ENCODE measurements at places on chromosomes 4 and X. TPM values are rescaled to one million over a fixed set of nuclear protein-coding genes. Genes with fewer than 3 reads are reported as not detected.

DNA sequence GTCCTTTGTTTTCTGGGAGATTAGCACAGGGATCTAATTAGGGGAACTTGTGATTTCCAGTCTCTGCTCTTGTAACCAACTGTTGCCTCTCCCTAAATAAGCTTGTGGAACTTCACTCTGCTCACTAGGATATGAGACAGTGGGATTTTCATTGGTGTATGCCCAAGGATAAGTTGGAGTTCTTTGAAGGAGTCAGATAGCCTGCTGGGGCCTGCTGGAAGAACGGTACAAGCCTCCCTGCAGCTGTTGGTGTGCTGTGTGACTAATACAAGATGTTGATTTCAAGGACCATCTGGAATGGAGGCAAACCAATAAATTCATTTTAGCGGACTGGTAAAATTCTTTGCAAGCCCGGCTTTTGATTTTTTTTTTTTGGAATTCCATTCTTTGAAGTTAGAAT lies 167.0 kb downstream of the AASDH start:
- no peak for DNase-seq

The ADAM29 gene
- not detected for total RNA-seq

The RTL3 gene
- not detected for total RNA-seq

GRCh38 chrX:77275392-77275791 lies 171.8 kb upstream of the FGF16 start:
- no peak for DNase-seq

DNA sequence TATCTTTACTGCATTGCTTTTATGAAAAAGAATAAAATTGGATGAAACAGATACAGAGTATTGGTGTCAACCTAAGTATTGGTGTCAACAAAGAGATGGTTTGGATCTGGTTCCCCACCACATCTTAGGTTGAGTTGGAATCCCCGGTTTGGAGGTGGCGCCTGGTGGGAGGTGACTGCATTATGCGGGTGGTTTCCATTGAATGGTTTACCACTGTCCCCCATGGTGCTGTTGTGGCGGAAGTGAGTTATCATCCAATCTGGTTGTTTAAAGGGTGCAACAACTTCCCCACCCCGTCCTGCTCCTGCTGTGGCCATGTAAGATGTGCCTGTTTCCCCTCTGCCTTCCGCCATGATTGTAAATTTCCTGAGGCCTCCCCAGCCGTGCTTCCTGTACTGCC lies 52.8 kb upstream of the CD99 start:
- DNase-seq = peak; percentile 38

- no peak for DNase-seq
These were observed 27.2 kb downstream of the TNIP2 start for GRCh38 chr4:2728806-2729532.

GRCh38 chr4:53722110-53722509 lies 130.8 kb upstream of the LNX1 start:
- no peak for DNase-seq

The MAGED4B gene
- total RNA-seq = 2.3 TPM

The FAM47A gene
- total RNA-seq = not detected

GRCh38 chr4:156886481-156886880 lies 85.1 kb downstream of the PDGFC start:
- DNase-seq = no peak

The ADH7 gene
- not detected for total RNA-seq

DNA sequence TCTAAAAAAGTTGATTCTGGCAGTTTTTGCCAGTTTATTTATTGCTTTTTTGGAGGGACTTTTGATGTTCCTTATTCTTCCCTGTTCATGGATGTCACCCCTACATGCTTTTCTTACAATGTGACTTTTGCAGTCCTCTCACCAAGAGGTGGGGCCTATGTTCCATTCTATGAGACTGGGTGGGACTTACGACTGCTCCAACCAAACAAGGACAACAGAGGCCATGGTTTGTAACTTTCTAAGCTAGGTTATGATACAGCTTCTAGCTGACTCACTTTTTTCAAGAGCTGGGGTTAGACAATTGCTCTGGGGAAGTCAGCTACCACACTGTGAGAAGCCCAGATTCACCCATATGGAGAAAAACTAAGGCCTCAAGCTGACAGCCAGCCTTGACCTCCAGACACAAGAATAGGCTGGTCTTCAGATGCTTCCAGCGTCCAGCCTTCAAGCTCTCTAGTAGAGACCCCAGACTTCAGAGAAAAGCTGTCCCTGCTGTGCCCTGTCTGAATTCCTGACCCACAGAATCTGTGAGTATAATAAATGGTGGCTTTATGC lies 39.5 kb downstream of the ENOPH1 start:
- DNase-seq = no peak

DNA sequence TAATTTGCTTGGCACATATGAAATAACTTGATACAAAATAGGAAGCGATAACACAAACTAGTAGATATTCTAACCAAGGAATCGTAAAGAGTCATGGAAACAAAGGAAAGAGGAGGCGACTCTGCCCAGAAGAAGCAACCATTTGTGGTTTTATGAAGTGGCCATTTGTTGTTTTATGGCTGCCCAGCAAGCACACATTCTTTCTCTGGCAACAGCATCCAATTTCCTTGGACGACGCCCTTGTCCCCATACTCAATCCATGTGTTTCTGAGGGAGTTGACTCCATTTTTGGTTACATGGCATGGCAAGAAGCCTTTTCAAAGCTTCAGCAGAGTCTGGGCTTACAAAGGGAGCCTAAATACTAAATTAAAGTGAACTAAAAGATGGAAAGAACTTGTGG lies 295.1 kb downstream of the INPP4B start:
- no peak for DNase-seq

GRCh38 chr4:20017777-20018115 lies 234.0 kb upstream of the SLIT2 start:
- DNase-seq = no peak

DNA sequence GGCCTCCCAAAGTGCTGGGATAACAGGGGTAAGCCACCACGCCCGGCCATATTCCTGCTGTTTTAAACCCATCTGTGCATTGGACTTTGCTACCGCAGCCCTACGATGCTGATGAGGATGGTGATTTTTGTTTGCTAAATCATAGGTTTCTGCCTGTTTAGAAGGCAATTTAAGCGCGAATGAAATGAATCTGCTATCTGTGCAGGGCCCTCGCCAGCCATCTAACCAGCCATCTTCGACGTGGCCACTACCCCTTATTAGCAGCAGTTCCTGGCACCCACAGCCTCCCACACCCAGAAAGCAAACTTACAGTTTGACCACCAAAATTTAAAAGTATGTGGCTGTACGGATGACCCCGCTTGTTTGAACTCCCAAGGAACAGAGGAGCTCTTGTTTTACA lies 178.5 kb downstream of the SHOX start:
- DNase-seq = no peak

- DNase-seq = no peak
These were observed 1.9 kb upstream of the SEPTIN6 start for GRCh38 chrX:119694601-119695534.

The SPIN2A gene
- 0.43 TPM for total RNA-seq

DNA sequence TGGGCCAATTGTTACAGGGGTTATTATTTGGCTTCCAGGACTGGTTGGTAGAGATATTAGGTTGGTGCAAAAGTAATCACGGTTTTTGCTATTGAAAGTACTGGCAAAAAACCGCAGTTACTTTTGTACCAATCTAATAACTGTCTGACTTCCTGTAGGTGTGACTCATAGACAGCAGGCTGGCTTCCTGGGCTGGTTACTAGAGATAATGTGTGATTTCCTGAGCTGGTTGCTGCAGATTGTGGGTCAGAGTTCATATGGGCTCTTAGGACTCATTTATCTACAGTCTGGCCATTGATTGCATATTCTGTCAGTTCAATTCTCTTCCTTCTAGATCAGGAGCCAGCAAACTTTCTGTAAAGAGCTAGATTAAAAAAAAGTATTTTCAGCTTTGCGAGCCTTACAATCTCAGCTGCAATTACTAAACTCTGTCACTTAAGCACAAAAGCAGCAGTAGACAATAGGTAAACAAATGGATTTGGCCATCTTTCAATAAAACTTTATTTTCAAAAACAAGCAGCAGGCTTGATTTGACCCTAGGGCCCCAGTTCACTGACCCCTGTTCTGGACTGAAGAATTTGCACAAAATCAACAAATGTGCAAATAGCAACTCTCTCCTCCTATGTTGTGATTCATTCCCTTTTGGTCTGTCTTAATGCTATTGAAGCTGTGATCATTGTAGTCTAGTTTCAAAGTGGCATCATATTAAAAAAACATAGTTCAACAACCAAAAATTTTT lies 50.8 kb upstream of the BOD1L1 start:
- DNase-seq = no peak

DNA sequence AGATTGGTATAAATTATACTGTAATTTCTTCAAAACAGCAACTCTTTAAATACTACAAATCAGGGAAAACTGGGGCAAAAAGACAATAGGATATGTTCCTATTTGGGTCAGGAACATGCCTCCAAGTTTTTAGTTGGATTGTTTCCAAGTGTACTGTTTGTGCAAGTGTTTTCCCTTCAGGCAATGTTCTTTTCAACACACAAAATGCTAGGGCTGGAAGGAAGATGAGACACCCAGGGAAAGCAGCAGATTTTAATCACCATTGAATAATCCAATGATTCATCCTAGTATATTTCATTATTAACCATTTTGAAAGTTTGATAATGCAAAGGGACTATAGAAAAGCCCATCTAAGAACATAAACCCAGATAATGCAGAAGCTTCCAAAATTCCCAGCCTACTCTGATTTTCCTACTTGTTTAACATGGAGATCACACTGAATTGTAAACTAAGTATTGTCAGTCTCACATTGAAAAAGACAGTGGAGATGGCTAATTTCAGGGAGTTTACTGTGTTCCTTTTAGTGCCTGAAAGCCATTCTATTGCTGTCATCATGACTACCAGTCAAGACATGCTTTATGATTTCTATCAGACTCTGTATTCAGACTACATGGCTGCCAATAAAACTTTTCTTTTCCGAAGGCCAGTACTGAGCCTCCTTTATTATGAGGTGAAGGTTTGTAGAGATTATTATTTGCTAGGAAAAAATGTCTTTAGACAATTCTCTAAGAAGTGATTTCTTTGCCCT lies 38.6 kb downstream of the COL4A6 start:
- DNase-seq = no peak

- no peak for DNase-seq
These were observed 171.6 kb downstream of the PCDH10 start for GRCh38 chr4:133320576-133321170.

DNA sequence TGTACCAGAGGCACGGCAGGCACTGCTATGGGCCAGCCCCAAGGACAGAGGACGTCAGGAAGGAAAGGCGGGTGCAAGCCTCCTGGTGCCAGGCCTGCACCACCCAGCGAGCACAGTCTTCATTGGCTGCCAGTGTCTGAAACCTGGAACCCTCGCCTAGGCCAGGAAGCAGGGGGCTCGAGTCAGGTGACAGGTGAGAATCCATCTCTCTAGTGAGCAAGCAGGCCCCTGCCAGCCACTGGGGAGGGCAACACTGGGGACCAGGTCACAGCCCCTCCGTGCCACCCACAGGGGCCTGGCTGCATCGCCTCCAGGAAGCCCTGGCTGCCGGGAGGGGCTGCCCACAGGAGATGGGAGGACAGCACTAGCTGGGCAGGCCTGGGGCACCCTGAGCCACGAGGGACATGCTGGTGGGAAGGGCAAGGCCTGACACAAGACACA lies 6.9 kb upstream of the HAUS3 start:
- DNase-seq = peak; percentile 3

GRCh38 chr4:39037491-39037825 lies 5.2 kb upstream of the TMEM156 start:
- DNase-seq = no peak

DNA sequence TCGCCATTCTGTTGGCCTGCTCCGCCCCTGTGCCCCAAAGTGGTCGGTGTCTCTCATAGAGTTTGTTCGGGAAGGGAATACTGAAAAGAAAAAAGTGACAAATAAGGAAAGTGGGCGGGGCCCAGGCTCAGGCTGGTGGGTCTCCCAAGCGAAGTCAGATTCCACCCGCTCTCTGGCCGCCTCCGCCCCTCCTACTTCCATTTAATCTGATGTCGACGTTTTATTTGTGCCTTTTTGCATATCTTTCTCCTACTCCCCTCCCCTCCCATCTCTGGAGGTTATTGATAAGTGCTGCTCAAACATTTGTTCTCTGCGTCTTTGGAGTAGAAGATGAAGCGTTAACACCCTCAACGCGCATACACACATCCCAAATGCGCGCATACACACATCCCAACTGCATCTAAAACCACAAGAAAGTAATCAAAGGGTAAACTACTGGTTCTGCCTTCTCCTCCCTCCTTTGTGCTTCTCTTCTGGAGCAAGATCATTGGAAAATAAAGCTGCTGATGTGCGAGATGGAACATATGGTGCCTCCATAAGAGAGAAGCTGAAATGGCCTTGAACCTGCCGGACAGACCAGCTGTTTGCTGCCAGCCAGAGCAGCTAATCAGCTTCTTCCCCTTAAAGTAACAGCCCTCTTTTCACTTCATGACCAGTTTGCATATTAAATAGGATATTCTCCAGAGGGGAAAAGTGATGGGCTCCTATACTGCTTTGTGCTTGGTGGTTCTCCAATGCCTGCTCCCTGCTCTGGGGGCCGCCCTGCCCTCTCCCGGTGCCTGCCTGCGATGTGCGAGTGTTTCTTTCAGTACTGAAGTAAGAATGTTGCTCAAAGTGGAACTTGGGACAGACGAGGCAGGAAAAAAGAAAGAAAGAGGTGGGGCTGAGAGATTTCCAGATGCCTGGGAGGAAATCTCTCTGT lies 3.1 kb downstream of the MAMLD1 start:
- DNase-seq = peak; percentile 25

The TMSB15C gene
- 2.3 TPM for total RNA-seq

GRCh38 chr4:173192375-173193162 lies 24.0 kb downstream of the GALNT7 start:
- DNase-seq = peak; percentile 12

- no peak for DNase-seq
These were observed 144.3 kb downstream of the RTL3 start for GRCh38 chrX:78514852-78515251.

DNA sequence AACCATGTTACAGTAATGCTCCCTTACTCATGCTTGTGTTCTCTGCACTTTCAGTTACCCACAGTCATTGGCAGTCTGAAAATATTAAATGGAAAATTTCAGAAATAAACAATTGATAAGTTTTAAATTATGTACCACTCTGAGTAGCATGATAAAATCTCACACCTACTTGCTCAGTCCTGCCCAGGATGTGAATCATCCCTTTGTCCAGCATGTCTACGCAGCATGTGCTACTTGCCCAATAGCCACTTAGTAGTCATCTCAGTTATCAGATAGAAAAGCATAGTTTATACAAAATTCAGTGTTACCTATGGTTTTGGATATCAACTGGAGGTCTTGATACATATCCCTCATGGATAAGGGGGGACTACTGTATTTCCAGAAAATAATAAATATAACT lies 577.1 kb downstream of the GALNTL6 start:
- DNase-seq = no peak

DNA sequence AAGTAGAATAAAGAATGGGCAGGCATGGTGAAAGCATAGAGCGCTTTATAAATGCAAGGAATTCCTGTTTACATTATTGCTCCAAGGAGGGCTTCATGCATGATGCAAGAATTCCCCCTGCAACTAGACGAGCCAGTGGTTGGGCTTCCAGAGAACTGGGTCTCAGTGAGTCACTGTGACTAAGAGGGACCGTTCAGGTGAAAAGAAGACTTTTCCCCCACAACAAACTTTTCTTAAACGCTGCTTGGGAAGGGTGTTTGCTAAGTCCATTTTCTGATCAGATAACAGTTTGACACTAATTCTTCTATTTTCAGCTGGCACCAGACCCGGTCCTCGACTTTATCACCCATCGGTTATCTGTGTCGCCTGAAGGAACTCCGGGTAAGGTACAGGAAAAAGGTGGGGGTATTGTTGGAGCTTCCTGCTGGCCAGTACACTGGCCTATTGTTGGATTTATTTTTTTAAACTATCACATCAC lies 40.1 kb downstream of the LDB2 start:
- no peak for DNase-seq

GRCh38 chr4:139227729-139228404 lies 50.8 kb upstream of the ELF2 start:
- DNase-seq = peak; percentile 7

The SLC16A2 gene
- total RNA-seq = 1.2 TPM
